HTR-8/SVneo (cell line): ENCODE measurements at places on chromosomes 6 and 20.

DNA sequence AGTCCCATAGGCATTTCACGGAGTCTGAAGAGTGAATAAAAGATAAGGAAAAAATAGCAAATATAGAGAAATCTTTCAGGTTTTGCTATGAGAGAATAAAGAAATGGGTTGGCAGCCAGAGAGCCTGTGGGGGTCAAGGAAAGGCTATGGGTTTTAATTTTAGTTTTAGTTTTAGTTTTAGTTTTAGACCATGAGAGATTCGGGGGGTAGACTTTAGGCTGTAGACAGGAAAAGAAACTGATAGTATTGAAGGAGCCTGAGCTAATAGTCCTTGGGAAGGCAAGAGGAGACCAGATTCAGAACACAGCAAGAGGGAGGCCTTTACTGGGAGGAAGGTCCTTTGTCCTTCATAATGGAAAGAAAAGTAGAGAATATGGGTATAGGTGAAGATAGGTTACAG lies 19.3 kb downstream of the DOP1A start:
- DNase-seq = no peak

DNA sequence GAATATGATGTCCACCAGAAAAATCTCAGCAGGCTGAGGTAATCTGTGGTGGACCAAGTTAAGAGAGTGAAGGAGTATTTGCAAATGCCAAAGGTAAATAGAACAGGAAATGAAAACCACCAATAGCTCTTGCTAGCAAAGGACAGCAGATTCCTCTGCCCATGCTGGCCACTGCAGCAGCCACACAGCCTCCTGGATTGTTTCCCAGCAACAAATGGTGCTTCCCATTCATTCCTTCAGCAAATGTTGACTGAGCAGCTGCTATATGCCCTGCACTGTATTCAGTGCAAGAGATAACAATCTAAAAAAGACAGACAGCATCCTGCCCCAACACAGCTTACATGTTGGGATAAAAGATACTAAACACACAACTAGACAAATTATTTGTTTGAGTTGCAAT lies 11.0 kb downstream of the ROS1 start:
- DNase-seq = no peak

DNA sequence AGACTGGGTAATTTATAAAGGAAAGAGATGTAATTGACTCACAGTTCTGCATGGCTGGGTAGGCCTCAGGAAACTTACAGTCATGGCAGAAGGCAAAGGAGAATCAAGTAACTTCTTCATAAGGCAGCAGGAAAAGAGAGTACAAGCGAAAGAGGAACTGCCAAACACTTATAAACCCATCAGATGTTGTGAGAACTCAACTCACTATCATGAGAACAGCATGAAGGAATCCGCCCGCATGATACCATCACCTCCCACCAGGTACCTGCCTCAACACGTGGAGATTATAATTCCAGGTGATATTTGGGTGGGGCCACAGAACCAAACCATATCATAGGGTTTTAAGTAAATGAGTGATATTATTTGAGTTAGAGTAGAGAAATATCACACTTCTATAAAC lies 189.3 kb downstream of the TSHZ2 start:
- no peak for DNase-seq

DNA sequence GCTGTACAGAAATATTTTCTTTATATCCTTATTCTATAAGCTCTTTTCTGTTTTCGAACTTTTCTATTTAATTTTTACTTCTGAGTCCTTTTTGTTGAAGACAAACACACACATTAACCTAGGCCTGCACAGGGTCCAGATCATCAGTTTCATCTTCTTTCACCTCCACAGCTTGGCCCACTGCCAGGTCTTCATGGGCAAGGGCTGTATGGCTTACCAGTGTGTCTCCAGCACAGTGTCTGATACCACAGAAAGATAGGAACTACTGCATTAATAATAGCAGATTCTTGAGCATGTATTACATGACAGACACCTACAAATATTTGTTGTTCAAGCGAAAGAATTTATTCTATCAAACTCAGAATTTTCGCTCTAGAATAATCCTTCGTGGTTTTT lies 24.4 kb downstream of the QKI start:
- DNase-seq = no peak

GRCh38 chr6:24646771-24647170 lies 780 bp upstream of the KIAA0319 start:
- DNase-seq = peak; percentile 12

- no peak for DNase-seq
These were observed 656.9 kb downstream of the PTPRT start for GRCh38 chr20:42532831-42533230.

DNA sequence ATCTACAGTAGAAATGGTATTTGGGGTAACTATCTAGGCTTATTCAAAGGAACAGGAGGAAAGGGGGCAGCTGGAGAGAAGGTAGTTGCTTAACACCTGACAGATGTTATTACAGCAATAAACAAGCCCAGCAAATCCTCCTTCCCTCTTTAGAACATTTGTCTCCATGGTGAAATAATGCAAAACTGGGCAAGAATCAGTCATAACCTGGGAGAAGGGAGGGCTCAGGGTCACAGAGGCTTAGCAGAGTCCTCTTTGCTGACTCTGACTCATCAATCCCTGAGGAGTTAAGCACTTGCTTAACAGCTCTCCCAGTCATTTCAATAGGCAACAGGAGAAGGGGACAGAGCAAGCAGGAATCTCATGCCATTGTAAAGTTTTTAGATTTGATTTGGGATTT lies 230.3 kb downstream of the IBTK start:
- DNase-seq = peak; percentile 9

DNA sequence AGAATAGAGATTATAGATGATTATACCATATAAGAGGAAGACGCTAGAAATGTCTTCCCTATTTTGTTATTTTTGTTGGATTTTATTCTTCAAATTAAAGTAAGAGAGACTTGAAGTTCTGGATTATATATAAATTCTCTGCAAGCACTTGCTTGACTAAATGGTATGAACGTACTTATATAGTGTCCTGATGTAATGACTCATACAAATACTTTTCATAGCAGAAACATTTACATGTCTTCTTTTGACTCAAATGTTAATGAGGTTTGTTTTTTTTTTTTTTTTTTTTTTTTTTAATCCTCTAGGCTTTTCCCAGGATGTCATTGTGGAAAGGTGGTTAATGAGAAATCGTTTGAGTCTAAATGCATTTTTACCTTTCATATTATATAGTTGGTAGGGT lies 55.0 kb downstream of the PDE7B start:
- DNase-seq = peak; percentile 41

- no peak for DNase-seq
These were observed 603.9 kb downstream of the HDGFL1 start for GRCh38 chr6:23173234-23173633.

- DNase-seq = no peak
These were observed 18.3 kb upstream of the CITED2 start for GRCh38 chr6:139392794-139393193.

GRCh38 chr6:108454356-108454755 lies 106.4 kb upstream of the FOXO3 start:
- DNase-seq = no peak

DNA sequence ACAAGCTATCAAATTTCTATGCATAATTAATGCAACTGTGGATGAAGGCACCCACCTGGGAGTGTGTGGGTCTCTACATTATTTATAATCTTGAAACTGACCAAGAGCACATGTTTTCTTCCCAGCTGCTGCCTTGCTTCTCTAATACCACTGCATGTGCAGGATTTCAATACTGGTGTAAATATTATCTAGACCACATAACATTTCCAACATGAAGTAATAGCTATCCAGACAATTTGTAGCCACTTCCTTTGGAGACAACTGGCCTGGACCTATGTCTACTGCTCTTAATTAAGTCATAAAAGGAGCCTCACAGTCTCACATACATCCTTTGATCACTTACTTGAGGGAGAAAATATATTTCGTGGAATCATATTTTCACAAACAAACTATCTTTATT lies 180.7 kb downstream of the HIVEP2 start:
- no peak for DNase-seq

GRCh38 chr20:19816386-19816785 lies 58.3 kb downstream of the RIN2 start:
- no peak for DNase-seq

DNA sequence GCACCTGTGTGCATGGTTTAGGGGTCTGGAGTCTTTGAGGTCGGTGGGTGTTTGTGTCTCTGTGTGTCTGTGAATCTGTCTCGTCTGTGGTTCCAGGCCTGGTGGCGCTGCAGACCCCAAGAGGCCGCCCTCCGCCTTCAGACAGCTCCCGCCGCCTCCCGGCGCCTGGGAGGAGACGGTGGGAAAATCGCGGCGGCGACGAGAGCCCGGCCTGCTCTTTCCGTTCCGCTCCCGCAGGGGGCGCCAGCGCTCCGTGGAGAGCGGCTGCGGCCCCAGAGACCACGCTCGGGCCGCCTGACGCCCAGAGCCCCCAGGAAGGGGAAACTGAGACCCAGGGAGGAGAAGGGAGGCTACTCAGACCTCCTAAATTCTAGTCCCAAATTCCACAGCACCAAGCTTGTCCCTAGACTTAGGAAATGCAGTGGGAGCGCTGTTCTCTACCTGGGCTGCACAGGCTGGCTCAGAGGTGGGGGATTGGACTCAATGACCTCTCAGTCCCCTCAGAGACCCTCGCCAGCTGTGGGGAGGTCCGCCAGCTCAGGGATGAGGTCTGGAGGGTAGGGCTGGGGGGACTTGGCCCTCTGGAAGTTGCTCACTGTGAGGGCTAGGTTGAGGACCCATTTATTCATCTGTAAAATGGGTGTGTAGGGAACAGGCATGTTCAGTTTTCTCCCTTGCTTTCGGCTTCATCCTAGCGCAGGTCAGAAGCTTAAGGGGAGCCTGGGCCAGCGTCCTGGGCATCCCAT lies 36.9 kb upstream of the BLCAP start:
- peak; percentile 83 for DNase-seq

GRCh38 chr6:31734821-31735406 lies 1.4 kb downstream of the CLIC1 start:
- DNase-seq = peak; percentile 84

GRCh38 chr6:56435326-56435725 lies 187.9 kb upstream of the COL21A1 start:
- DNase-seq = no peak

GRCh38 chr6:99031957-99032356 lies 84.2 kb upstream of the FBXL4 start:
- DNase-seq = no peak
